Heart left ventricle (tissue), 16 donors: ENCODE measurements at places on chromosomes 6 and 20. TPM values are rescaled to one million over a fixed set of nuclear protein-coding genes. Genes with fewer than 3 reads are reported as not detected.

GRCh38 chr6:53020005-53020744, 25.1 kb upstream of the GSTA4 start:
- H3K4me3 ChIP-seq = no peak overlapping the region
- H3K27me3 ChIP-seq = no peaks in the 10 kb centered on the region
- H3K36me3 ChIP-seq = peaks cover 11% of the 10 kb centered on the region
- H3K27ac ChIP-seq = no peak overlapping the region

DNA sequence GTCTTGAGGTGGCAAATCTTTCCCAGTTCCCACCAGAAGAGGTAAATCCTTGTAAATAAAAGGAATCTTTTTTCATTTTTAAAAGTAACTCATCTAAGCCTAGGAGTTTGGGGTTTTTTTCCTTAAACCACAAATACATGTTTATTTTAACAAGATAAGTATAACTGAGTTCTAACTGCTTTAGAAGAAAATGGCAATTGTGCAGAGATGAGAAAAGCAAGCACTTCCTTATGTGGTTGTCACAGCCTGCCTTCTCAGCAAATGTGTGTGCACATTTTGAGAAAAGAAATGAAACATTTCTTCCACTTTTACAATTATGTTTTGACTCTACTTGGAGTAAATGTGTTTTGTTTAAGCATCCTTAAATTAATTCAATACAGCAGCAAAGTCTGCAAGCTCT, 17.7 kb downstream of the HCK start:
- H3K27me3 ChIP-seq = no peaks in the 10 kb centered on the region
- no peaks in the 10 kb centered on the region for H3K36me3 ChIP-seq
- no peak overlapping the region for H3K4me3 ChIP-seq
- no peak overlapping the region for H3K27ac ChIP-seq
- DNase-seq = no peak

The PPP1R14C gene
- 92.5 TPM for total RNA-seq

The AMD1 gene
- total RNA-seq = 70.4 TPM
